Skeletal muscle tissue (tissue), 5 donors: ENCODE measurements at places on chromosomes 1 and 21. TPM values are rescaled to one million over a fixed set of nuclear protein-coding genes. Genes with fewer than 3 reads are reported as not detected.

SHISAL2A gene
- 0.52 TPM for total RNA-seq

VWA1 gene
- 11.0 TPM for total RNA-seq

LRRC71 gene
- total RNA-seq, result not detected

S100A4 gene
- 165 TPM for total RNA-seq

PODN gene
- 3.7 TPM for total RNA-seq

FMO3 gene
- not detected for total RNA-seq

HSD11B1 gene
- not detected for total RNA-seq

UBXN10 gene
- 0.52 TPM for total RNA-seq

VWA5B1 gene
- total RNA-seq, result 0.52 TPM

DIO1 gene
- not detected for total RNA-seq

PLD5 gene
- total RNA-seq, result 0.52 TPM

IVNS1ABP gene
- total RNA-seq, result 51.1 TPM

LAPTM5 gene
- 7.3 TPM for total RNA-seq

ADGRB2 gene
- total RNA-seq, result 6.3 TPM

NPR1 gene
- 11.5 TPM for total RNA-seq

ANKRD34A gene
- total RNA-seq, result under 0.01 TPM

CD34 gene
- total RNA-seq, result 20.9 TPM

ADGRL4 gene
- total RNA-seq, result 15.7 TPM

SERPINC1 gene
- not detected for total RNA-seq

RGS13 gene
- under 0.01 TPM for total RNA-seq

NKAIN1 gene
- total RNA-seq, result not detected

ANKRD65 gene
- 5.7 TPM for total RNA-seq

CASZ1 gene
- 26.1 TPM for total RNA-seq

FAM43B gene
- 0.52 TPM for total RNA-seq

FCGR2B gene
- 0.52 TPM for total RNA-seq

CAMK1G gene
- total RNA-seq, result not detected

IQGAP3 gene
- total RNA-seq, result 3.7 TPM

DMBX1 gene
- total RNA-seq, result not detected

C8A gene
- total RNA-seq, result not detected

LRRC7 gene
- total RNA-seq, result 11.5 TPM

CHAF1B gene
- total RNA-seq, result 2.1 TPM

KLHDC8A gene
- total RNA-seq, result 0.52 TPM

ISG15 gene
- total RNA-seq, result 23.5 TPM

ATP1A4 gene
- under 0.01 TPM for total RNA-seq

RHBDL2 gene
- 0.52 TPM for total RNA-seq

TSTD1 gene
- 27.7 TPM for total RNA-seq

SV2A gene
- 2.1 TPM for total RNA-seq

SPATA46 gene
- not detected for total RNA-seq

ACBD6 gene
- 40.7 TPM for total RNA-seq

MPL gene
- total RNA-seq, result not detected

CLDN17 gene
- total RNA-seq, result not detected

SETDB1 gene
- total RNA-seq, result 47.5 TPM

GJA4 gene
- total RNA-seq, result 21.4 TPM

AMY1C gene
- total RNA-seq, result not detected

FCRLA gene
- 1.0 TPM for total RNA-seq
